ENCODE measurements at places on chromosomes 16 and 17.

DNA sequence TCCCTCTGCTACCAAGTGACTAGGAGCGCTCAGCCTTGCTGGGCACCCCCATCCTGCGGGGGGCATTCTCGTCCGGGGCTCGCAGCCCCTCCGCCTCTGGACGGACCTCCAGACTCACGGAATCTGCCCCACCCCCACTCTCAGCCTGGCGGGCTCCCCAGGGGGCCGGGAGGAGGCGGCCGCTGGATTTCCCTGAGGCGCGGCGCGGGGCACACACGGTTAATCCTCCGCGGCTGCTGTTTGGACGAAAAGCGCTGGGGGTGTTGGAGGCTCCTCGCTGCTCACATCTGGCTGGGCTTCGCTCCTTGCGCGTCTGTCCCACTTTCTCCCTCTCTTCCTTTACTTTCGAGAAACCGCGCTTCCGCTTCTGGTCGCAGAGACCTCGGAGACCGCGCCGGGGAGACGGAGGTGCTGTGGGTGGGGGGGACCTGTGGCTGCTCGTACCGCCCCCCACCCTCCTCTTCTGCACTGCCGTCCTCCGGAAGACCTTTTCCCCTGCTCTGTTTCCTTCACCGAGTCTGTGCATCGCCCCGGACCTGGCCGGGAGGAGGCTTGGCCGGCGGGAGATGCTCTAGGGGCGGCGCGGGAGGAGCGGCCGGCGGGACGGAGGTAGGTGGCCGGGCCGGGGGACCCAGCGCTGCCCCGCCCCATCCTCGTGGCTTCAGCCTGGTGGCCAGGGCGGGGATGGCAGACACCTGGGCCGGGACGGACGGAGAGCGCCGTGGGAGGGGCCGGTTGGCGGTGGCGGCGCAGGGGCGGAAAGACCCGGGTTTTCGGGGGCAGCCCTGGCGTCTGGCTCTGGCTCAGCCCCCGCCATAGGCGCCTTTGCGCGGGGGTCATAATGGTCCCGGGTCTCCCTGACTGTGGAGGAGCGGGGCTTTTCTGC lies at the start of gene C1QTNF1:
Gene C1QTNF1 (plus strand): TSS at position 284 of the 886 bp plus-strand sequence. CDS start 19,800 bp downstream, outside the sequence.
- DNase-seq = peak; percentile 49

DNA sequence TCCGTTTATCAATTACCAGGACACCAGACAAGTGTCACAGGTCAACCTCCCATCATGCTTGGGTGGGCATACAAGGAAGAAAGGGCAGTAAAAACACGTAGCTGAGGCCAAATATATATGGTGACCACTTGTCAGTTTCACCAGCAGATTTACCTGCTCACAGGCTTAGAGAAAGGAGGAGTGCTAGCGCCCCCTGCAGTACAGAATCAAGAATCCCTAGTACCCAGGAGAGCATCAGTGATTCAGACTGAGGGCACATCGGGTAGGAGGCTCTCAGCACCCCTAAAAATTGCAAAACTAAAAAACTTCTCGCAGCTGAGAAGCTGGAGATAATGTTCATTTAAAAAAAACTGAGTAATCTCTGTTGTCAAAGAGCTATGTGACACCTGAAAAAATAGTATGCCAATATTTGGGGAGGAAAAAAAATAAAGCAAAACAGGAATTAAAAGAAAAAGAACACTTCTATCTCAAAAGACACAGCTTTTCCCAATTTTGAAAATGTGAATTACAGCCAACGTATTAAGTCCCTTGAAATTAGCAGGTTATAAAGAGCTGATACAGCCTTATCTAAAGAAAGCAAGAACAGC lies 21.2 kb upstream of the MON1B start:
- peak; percentile 32 for DNase-seq

GRCh38 chr17:9792181-9792840 lies 919 bp upstream of the DHRS7C start:
- DNase-seq = no peak

GRCh38 chr17:41724476-41725050 lies 9.9 kb downstream of the HAP1 start:
- DNase-seq = no peak

- no peak for DNase-seq
These were observed 33.9 kb downstream of the PECAM1 start for GRCh38 chr17:64356776-64357175.

GRCh38 chr17:54518706-54519105 lies 381.9 kb upstream of the TOM1L1 start:
- no peak for DNase-seq

DNA sequence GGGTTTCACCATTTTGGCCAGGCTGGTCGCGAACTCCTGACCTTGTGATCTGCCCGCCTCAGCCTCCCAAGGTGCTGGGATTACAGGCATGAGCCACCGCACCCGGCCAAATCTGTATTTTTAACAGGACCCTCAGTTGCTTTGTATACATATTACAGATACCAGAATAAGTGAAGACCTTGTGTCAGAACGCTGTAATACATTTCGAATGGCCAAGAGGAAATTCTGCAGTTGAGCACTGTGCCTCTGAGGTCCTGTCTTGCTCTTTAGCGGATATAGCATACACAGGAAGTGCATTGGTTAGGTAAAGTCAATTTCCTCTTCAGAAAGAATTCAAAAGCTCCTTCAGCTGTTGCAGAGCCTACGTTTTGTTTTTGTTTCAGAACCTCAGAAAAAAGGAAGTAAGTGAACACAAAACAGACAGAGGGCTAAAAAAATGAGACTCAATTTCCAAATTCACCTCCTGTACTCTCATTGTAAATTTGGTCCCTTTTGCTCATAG lies 15.7 kb downstream of the CRLF3 start:
- DNase-seq = peak; percentile 56

Data from small intestine (tissue), 16 donors.